ENCODE measurements at places on chromosomes 1 and 21.

DNA sequence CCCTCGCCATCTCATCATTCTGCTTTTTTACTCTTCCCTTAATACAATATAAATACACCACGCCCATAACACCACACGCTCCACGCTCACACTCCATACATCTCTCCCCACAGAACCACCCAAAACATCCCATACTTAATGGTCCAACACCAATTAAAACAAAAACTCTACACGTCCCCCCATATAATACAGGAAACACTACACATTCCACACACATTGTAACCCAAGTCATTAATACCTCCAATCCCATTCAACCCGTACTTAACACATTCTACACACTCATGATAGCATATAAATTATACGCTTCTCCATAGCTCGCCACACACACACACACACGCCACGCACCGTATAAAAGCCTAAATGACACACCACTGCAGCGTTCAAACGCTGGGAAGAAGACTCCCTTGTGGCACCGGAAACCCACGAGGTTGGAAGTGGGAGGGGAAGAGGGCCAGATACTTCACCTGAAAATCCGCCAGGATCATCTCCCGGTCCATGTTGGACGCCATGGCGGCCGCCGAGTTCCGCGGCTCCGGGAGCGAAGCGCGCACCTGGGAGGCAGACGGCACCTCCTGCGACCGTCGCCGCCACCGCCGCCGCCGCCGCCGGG is 659 bp downstream of the FAF1 start:
- DNase-seq, result peak; percentile 37

DNA sequence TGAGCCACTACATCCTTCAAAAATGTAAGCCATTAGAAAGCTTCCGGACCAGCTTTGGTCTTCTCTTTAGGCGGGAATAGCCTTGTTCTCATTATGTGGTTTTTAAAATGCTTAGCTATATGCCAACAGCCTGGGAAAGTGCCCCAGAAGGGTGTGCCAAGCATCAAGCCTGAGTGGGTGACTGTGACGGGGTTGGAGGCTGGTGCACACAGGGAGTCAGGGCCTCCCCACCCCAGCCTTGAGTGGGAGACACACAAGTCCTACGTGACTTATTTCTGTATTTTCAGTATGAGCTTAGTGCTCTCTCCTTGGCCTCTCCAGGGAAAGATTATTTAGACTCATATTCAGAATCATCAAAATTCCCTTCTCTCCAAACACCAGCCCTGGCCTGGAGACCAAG is 9.8 kb downstream of the UBASH3A start:
- no peak for DNase-seq

- DNase-seq, result no peak
These were observed 19.5 kb upstream of the NID1 start for GRCh38 chr1:236084386-236084730.

- DNase-seq, result no peak
These were observed 351.9 kb downstream of the FAM72C start for GRCh38 chr1:143619851-143620250.

GRCh38 chr1:6003568-6004411 is 11.6 kb upstream of the NPHP4 start:
- DNase-seq, result no peak

DNA sequence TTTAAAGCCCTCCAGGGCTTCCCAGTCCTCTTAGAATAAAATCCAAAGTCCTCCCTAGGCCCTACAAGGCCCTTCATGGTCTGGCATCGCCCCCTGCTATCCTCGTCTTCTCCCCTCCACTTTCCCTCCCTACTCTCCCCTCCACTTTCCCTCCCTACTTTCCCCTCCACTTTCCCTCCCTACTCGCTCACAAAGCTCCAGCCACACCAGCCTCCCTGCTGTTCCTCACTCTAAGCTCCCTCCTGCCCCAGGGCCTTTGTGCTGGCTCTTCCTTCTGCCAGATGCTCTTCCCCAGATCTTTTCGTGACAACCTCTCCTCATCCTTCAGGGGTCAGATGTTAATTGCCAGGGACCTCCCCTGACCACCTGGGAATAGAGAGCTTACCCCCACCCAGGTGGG is 12.8 kb downstream of the ARHGEF19 start:
- no peak for DNase-seq

DNA sequence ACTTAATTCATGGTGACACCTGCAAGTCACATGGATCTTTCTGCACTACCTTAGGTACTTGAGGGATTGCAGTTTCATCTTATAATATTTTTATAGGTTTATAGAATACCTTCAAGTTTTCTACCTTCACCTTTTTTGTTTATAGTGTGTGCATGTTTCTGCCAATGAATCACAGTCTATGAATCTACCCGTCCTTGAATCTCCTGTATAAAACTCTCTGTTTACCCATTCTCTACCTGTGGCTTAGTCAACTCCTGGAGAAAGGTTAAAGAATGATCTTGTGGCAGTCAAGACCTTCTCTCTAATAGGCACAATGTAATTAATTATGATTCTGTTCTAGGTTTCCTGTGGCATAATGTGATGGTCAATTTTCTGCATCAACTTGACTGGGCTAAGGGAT is 3.2 kb upstream of the GSTM2 start:
- no peak for DNase-seq
